ENCODE measurements at places on chromosomes 6 and 20.
A peak's percentile ranks its signal among the peaks of the same experiment; 100 is the strongest.

DNA sequence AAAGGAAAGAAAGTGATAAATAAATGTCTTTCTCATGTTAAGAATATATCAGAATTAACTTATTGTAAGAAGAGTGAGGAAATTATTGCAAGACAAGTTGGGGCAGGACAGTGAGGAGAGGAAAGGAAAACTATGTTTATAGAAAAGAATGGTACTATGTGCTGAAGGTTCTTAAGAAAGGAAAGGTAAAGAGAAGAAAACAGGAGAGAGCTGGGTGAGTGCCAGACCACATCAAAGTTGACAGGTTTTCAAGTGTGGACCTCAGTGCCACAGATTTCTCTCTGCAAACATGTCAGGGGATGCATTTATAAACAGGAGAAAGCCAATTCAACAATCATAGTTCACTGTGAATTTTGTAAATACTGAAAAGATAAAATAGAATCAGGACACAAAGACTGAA lies 439.2 kb downstream of the PKHD1 start:
- DNase-seq = no peak

DNA sequence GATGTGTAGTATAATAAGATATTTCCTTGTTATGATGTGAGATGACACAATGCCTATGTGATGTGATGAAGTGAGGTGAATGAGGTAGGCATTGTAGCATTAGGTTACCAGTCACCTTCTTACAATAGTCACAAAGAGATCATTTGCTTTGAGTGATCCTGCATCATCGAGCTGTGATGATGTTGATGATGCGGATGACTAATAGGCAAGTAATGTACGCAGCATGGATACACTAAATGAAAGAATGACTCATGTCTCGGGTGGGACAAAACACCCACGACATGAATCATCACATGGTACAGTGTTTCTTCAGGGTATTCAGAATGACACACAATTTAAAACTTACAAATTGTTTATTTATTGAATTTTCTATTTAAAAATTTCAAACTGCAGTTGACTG lies 806.3 kb upstream of the GJE1 start:
- DNase-seq = peak; percentile 98

GRCh38 chr6:25297823-25298522 lies 18.8 kb downstream of the CARMIL1 start:
- no peak for DNase-seq

DNA sequence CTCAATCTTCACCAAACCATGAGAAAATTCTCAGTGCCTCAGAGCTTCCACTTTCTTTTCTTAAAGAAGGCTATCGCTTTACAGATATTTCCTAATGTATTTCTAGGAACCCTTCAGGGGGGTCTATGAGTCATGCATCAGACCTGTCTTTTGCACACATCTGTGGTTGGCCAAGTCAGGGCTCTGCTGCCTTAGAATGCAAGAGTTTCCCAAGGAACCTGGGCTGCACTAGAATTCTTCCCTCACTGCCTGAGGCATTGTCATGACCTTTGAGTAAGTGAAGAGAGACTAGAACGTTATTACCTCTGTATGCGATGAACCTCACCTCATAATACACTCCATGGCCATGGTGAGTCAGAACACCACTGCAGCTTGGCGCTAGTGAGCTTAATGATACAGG lies 365.0 kb upstream of the ID4 start:
- DNase-seq = peak; percentile 40

- DNase-seq = no peak
These were observed 15.9 kb downstream of the PTPRA start for GRCh38 chr20:2889209-2889608.

DNA sequence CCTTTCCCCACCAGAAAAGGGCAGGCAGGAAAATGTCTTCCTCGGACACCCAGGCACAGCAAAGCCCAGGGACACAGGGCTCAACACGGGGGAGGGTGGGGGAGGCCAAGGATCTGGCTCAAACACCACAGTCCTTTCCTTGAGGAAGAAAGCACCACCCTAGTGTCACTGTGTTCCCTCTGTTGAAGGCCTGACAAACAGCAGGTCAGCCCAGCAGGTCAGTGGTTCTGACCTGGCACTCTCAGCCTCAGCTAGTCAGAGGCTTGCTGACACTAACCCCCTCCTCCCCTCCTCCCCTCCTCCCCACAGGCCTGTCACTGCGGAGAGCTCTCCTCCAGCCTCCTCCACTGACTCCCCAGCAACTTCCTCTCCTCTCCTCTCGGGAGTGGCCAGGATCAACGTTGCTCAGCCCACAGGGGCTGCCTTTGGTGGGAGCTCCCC lies 239.6 kb downstream of the LRFN2 start:
- no peak for DNase-seq

DNA sequence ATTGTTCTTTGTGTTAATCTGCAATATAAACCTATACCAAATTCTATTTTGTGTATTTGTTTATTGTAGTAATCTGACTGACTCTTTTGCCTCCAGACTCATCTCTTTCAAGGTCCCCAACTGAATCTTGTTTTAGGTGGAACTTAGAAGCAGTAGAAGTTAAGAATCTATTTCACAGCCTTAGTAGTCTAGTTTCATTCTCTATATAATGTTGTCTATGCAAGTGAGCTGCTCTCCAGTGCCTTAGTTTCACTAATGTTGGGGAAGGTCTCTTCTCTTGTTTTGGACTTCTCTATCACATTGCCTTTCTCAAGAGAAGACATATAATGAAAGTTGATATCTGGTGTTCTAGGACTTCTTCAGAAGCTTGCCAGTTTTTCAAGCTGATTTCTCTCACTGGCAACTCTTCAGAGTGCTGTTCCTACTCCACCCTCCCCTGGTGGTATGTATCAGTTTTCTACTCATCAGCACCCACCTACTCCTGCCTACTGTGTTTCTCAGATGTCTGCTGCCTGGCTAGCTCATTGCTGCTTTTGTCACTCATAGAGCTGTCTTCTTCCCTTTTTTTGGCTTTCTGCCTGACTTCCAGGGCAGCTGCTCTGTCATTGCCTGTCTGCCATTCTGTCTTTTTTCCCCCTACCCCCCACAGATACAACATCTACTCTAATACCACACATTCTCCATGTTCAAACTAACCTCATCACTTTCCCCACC lies 82.1 kb downstream of the PTPRA start:
- DNase-seq = no peak

GRCh38 chr6:135537741-135538301 lies 40.3 kb upstream of the AHI1 start:
- peak; percentile 81 for DNase-seq

GRCh38 chr6:25834950-25835349 lies 3.1 kb upstream of the SLC17A1 start:
- no peak for DNase-seq

- no peak for DNase-seq
These were observed 5.8 kb downstream of the AURKA start for GRCh38 chr20:56386219-56386618.

DNA sequence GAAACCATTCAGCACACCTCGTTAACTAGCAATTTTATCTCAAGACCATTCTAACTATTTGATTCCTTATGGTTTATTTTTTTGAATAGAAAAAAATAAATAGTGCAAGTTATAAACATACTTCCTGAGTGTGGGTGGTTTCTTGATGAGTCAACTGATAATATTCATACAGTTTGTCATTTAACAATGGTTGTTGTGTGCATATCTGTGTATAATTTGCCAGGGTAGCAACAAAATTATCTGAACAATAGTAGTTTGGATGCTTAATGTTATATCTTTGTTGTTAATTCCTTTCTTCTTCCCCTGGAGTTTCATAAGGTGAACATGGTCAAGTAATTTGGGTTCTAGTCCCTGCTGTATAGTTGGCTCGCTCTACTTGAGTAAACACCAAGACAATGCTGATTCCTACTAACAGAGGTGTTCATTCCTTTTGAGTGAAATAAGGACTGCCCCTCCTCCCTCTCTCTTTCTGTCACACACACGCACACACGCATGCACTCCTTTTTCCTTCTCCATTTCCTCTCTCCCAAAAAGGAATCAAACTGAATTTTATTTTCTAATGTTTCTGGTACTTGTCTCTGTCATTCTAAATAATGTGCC lies 938.1 kb upstream of the EPHA7 start:
- DNase-seq = no peak

DNA sequence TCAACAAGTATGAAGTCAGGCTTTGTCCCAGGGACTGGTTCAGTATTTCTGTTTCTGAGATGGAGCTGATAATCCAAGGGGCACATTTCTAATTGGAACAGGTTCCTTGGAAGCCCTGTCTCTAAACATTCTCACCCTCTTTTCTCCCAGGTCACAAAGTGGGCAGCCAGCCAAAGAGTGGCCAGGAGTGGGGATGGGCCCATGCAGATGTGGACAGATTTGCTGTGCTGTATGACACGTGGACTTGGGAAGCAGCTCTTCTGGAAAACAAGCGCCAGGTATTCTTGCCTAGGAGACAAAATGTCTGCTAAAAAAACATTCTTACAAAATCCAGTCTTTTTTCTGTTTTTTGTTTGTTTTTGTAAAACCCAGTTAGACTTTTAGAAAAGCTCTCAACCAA lies 140.2 kb downstream of the CD164 start:
- DNase-seq = no peak

GRCh38 chr6:169078399-169079145 lies 175.1 kb downstream of the THBS2 start:
- no peak for DNase-seq

DNA sequence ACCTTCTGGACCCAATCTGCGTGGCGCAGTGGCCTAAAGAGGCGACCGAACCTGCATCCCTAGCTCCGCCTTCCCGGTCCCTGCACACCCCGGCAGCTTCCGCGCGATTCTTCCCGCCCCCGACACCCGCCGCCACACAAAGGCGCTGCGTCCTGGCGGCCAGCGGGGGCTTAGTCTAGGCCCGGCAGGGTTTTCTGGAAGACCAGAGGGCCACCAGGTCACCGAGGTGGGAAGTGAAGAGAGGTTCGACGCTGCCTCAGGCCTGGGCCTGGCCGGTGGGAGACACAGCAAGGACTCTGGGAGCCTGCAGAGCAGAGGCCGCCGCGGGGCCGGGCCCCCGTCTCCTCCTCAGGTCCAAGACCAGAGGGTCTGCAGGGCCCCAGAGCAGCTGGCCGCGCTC lies 154.9 kb downstream of the OR2B2 start:
- DNase-seq = no peak

DNA sequence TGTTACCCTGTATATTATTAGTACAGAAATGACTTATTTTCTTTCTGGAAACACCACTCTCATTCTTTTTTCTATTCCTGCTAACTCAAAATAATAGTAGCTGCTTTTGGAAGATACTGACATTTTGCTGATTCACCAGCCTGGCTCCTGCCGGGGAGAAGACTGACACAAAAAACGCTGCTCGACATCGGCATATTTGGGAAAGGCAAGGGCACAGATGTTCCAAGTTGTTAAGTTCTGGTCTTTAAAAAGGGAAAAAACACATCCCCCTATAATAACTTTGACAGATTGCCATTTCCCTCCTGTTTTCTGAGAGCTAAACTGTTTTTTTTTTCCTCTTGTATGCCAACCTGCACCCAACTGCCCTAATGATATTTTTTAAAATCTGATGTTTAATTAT lies 55.4 kb downstream of the CTNNBL1 start:
- DNase-seq = no peak

- DNase-seq = no peak
These were observed 55.0 kb downstream of the PPP1R3G start for GRCh38 chr6:5139828-5140771.

All from HS-5 (cell line).